ENCODE measurements at places on chromosomes 16 and 17.

GRCh38 chr17:28227316-28228108 is 91.5 kb upstream of the TMEM97 start:
- DNase-seq, result no peak

DNA sequence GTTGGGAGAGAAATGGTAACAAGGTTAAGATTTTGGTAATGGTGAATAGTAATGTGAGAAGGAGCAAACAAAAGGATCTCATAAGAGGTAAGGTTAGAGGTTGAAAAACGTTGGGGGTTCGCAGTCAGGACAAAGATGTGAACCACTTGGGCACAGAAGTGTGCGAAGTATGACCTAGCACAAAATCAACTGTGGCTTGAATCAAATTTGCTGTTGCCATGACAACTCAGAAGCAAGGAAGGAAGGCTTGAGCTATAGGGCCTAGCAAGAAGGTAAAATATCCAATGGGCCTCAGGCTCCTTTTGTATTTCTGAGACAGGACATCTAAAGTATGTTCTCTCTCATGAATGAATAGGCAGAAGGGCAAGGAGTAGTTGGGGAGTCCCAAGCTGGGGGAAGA is 24.5 kb upstream of the TEKT1 start:
- DNase-seq, result no peak

GRCh38 chr16:55868137-55868536 is 7.0 kb downstream of the CES5A start:
- DNase-seq, result no peak

DNA sequence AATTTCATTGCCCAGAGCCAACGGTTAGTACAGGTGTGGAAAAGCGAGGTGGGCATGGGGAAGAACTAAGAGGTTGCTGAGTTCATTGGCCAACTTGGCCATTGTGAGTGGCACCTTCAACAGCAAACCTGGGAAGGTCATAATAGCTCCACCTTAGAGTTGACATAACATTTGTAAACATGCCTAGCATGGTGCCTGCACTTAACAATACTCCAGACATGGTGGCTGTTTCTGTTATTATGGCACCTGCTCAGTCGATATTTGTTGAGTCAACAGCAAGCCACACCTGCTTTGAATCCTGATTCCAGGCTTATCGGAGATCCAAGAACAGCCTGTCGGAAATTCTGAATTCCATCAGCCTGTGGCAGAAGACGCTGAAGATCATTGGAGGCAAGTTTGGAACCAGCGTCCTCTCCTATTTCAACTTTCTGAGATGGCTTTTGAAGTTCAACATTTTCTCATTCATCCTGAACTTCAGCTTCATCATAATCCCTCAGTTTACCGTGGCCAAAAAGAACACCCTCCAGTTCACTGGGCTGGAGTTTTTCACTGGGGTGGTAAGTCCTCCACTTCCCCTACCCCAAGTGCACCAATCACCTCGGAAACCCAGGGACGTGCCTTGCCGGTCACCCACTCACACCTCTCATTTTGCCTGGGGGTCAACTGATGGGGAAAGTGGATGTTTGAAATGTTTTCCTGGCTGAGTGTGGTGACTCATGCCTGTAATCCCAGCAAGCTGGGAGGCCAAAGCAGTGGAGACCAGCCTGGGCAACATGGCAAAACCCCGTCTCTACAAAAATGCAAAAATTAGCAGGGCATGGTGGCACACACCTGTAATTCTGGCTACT is 46.0 kb downstream of the TMC5 start:
- no peak for DNase-seq

- DNase-seq, result peak; percentile 52
Measured at GRCh38 chr17:81833160-81833920, at the start of gene MCRIP1. MCRIP1 (minus strand) TSS chr17:81833291; CDS start chr17:81824506, 8,785 bp downstream.

GRCh38 chr17:42389135-42389417 is 834 bp upstream of the STAT3 start:
- DNase-seq, result no peak

GRCh38 chr16:7315813-7316212 is 16.8 kb upstream of the RBFOX1 start:
- DNase-seq, result no peak

DNA sequence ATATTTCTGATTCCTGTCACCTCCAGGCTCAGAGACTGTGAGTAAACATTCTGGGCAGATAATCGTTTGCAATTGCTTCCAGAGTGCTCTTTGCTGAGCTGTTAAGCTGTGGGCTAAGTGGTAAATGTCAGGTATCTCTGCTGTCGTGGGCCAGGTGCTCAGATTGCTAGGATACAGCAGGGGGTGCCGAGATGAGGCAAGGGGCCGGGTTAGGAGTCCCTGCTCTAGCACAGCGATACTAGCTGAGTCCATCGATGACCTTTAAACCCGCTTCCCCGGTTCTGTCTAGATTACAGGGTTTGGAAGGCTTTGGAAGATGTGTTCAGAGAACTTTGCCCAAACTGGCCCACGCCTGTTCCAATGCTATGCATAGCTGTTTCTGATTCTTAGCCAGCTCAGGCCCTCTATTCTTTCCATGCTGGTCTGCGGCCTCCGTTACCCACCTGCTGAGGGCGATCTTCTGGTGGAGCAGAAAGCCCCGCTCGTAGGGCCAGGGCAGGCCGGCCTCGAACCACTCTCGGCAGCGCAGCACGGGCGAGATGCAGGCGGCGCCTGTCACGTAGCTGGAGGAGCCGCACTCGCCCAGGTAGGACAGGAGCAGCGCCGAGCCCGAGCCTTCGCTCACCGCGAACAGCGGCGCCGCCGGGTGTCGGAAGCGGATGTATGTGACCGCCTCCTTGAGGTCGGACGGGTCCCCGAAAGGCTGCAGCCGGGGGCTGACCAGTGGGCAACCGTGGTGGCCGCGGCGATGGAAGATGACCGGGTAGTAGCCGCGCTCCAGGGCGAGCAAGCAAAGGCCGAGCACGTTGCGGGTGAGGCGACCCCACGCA is 979 bp downstream of the ABHD15 start:
- no peak for DNase-seq

GRCh38 chr17:79438546-79439334 is 172.1 kb downstream of the RBFOX3 start:
- no peak for DNase-seq

GRCh38 chr17:82859431-82860403 is 19.9 kb upstream of the ZNF750 start:
- no peak for DNase-seq

- DNase-seq, result no peak
Measured at GRCh38 chr17:44363613-44364159, at the start of gene FAM171A2. FAM171A2 (minus strand) TSS chr17:44363853; CDS start chr17:44363714, 139 bp downstream.

DNA sequence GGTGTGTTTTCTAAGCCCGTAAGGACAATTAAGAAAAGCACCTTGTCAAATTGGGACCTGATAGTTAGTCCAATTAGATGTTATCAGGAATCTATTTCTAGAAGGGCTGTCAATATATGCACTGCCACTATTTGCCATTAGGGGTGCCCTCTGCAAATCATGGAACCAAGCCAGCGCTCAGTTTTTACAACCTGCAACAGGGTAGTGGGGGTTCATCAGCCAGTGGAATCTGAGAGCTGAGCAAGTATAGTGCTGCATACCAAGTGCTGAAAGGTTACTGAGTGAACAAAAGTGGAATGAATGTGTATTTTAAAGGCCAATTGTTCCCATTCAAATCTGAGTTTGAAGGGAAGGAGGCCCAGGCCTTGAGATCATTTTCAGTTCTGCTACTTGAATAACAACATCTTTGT is 10.4 kb downstream of the PRR11 start:
- no peak for DNase-seq

- DNase-seq, result no peak
Measured at GRCh38 chr17:64223931-64224629, 39.0 kb downstream of the TEX2 start.

DNA sequence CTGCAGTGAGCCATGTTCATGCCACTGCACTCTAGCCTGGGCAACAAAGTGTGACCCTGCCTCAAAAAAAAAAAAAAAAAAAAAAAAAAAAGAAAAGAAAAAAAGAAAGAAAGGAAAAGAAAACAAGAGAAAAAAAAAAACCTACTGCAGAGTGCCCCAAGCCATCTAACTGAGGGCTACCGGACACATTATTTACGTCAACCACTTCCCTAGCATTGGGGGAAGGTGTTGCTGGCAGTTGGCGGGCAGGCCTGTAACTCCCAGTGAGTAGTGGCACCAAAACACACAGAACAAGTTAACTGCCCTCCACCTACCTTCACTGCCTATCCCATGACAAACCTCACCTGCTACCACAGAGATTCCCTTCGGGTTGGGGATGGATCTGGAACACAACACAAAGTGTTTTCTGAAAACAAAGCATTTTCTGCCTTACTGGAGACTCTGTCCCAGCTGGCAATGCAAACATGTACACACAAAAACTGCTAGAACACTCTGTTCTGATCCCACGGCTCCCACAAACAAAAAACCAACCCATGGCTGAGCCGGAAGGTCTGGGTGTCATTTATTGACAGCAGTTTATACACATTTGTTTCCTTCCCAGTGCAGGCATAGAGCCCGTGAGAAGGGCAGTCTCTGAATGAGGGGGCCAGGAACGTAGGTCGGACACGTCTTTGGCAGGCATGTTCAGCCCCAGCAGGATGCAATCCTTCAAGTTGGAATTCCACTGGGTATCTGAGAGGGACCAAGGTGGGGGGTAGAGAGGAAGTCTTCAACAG is 11.0 kb downstream of the PHB1 start:
- DNase-seq, result no peak

GRCh38 chr16:86243571-86244154 is 266.7 kb upstream of the FOXF1 start:
- no peak for DNase-seq

GRCh38 chr16:19075511-19075910 is 8.1 kb downstream of the COQ7 start:
- no peak for DNase-seq

- no peak for DNase-seq
Measured at GRCh38 chr17:9648521-9649110, 3.3 kb downstream of the USP43 start.

DNA sequence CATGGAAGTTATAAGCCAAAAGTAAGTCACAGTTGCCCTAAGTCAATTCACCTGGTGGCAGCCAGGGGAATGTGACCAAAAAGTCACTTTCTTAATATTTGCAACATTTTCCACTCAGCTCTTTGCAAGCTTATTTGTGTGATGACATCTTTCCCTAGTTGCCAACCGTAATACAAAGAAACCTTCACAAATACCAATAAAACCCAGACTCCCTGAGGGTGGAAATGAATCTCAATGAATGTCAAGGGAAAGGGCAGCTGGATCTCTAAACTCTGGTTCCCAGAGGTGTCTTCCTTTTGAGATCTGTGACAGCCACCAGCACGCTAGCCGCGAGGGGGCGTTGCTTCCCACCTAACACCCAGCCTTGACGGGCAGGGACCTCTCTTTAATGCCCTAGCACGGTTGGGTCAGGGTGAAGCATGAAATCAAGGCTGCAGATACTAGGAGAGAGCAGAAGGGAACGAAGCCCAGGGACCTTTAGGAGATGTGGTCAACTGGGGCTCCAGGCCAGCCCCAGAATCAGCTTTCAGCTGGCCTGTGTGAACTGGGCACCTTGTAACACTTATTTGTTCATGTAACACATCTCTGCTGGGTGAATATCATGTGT is 82.2 kb downstream of the CMC2 start:
- no peak for DNase-seq
